Femur (tissue), 1 donor: ENCODE measurements at places on chromosomes 6 and 20.

DNA sequence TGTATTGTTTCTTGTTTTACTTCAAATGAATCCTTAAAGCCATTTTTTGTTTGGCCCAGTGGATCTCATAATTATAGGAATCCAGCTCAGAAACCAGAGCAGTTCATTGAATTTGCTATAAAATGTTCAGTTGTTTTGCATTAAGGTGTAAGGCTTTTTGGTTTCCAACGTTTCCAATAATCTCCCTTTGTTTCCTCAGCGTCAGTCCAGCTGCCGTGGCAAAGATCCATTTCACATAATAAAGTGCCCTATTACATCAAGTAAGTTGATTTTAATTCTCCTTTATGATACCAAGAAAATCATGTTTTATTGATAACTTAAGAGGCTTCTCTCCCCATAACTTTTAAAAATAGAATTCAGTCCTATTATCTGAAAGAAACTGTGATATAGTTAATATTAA is 472.6 kb downstream of the UTRN start:
- no peak for DNase-seq

- DNase-seq = no peak
Observed at GRCh38 chr6:121951918-121952379, 447.5 kb upstream of the HSF2 start.

GRCh38 chr20:51216850-51217249 is 193.9 kb upstream of the KCNG1 start:
- DNase-seq = no peak

GRCh38 chr20:34622821-34623451 is 54.0 kb downstream of the PIGU start:
- DNase-seq = no peak

GRCh38 chr20:59082077-59082740 is 39.6 kb upstream of the PRELID3B start:
- DNase-seq = no peak

GRCh38 chr6:166757232-166758135 is 130.4 kb upstream of the RPS6KA2 start:
- DNase-seq = peak; percentile 30

DNA sequence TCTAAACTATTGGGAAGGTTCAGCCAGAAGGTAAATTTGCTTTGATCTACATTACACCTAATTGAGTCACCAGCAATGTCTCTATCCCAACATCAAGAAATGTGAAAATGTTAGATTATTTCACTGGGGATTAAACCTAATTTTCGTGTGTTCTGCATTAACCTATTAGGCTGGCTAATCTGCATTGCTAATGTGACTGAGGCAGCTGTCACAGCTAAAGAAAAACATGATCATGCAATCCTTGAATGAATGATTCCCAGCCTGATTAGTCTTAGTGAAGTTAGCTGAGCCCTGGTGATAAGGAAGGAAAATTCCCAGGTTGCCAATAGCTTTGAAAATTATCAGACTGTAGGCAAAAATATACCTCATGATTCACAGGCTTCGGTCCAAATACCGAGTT is 135.3 kb downstream of the LINC00237 start:
- no peak for DNase-seq

- no peak for DNase-seq
Observed at GRCh38 chr6:160337301-160337700, 10.9 kb upstream of the SLC22A3 start.

DNA sequence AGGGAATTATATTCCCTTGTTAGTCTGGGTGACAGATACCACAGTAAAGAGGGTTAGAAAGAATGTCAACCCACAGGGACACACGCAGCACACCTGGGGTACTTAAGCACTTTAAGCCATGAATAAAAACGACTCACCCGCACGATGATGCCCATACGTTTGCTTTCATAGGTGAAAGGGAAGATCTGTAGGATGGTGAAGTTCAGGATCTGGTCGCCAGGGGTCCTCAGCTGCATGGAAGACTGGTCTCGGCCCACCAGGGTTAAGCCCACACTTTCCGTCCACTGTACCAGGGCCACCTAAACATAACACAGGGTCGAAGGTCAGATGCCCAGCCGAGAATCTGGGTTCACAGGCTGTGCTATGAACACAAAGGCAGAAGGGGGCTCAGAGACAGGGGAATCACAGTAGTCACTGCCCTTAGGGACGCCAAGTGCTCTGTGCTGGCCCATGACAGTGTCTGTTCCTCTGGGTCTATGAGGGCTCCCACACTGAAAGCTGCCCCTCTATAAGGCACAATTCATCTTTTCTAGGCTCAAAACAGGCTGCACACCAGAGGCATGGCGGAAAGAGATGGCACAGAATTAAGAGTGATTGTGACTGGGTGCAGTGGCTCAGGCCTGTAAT is 96.8 kb upstream of the NFATC2 start:
- DNase-seq = peak; percentile 77

- no peak for DNase-seq
Observed at GRCh38 chr6:166105341-166106075, 62.1 kb downstream of the TBXT start.

DNA sequence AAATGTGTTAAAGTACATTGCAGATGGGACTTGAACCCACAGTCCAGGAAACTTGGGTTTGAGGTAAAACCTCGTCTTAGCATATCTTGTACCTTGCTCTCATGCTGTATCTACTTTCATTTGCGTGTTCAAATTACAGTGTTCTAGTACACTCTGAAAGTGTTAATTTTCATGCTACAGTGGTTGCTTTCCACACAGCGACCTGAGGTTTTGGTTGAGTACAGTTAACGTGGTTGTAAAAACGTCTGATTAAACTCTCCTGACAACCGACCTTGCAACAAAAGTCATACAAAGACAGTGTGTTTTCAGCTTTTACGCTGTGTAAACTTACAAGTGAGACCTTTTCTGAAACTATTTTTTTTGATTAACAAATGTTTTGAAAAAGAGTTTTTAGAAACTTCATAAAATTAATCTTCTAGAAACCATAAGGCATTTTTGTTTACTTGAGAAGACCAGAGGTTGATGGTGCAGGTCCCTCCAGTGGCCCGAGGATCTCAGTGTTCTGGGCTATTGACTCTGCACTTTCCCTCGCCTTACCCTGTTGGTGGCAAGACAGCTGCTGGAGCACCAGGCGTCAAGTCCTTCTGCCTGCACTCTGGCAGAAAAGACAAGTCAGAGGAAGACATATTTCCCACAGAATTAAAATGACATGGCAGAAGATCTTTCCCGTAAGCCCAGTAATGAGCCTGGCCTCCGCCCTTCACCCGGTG is 334.0 kb downstream of the THBS2 start:
- no peak for DNase-seq

GRCh38 chr6:18893540-18894269 is 506.6 kb downstream of the RNF144B start:
- no peak for DNase-seq

DNA sequence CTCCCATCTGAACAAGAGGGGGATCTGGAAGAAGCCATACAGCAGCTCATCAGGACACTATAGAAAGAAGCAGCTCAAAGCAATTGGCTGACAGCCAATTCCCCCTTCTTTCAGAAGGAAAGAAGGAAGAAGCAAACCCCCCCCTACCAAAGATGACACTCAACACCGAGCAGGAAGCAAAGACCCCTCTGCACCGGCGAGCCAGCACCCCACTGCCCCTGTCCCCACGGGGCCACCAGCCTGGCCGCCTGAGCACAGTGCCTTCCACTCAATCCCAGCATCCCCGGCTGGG is 1.2 kb downstream of the REM1 start:
- DNase-seq = no peak

DNA sequence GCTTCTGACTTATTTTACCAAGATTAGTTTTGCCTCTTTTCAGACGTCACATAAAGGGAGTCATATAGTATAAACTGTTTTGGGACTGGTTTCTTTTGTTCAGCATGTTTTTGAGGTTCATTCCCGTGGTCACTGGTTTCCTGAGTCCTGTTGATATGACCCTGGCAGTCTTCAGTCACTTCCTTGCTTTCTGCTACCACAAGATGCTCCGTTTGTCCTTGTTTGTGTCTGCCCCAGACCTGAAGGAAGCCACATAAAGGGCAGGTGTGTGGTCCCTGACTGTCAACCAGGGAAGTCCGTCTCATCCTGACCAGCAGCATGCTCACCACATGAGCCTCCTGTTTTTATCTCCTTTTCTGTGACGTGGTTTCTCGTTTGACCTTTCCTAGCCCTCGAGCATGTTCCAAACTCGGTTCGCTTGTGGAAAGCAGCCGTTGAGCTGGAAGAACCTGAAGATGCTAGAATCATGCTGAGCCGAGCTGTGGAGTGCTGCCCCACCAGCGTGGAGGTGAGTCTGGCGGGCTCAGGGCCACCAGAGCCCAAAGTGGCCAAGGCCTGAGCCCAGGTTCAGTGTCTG is 26.1 kb upstream of the C20orf204 start:
- DNase-seq = no peak

GRCh38 chr6:17870300-17871188 is 116.9 kb downstream of the KIF13A start:
- DNase-seq = no peak

DNA sequence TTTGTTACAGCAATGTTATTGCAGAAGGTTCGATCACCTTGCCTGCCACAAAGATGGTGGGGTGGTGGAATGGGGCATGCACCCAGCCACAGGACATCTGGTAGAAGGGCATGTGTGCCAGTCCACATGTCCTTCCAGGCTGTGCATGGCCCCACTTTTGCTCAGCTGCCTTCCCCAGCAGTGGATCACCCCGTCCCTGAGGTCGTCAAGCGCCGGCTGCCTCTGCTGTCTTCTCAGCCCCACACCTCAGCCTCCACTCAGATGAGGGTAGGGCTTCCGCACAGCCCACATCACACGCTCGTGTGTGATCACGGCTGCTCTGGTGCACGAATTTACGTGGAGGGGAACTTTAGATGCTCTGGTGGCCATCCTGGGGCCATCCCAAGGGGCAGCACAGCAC is 109.5 kb upstream of the PMEPA1 start:
- DNase-seq = no peak

- DNase-seq = no peak
Observed at GRCh38 chr6:55198715-55199114, 24.4 kb downstream of the HCRTR2 start.

GRCh38 chr6:146050168-146050567 is 21.3 kb downstream of the GRM1 start:
- no peak for DNase-seq

DNA sequence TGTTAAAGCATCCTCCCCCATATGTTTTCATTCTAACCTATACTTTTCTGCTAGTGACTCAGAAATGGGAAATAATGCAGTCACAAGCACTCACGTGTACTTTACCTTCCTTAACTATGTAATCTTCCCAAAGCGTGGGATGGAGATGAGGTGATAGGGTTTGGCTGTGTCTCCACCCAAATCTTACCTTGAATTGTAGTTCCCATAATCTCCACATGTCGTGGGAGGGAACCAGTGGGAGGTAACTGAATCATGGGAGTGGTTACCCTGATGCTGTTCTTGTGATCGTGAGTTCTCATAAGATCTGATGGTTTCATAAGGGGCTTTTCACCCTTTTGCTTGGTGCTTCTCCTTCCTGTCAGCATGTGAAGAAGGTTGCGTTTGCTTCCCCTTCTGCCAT is 35.4 kb downstream of the AGPAT4 start:
- no peak for DNase-seq

- DNase-seq = no peak
Observed at GRCh38 chr6:163670336-163670735, 255.8 kb downstream of the QKI start.

DNA sequence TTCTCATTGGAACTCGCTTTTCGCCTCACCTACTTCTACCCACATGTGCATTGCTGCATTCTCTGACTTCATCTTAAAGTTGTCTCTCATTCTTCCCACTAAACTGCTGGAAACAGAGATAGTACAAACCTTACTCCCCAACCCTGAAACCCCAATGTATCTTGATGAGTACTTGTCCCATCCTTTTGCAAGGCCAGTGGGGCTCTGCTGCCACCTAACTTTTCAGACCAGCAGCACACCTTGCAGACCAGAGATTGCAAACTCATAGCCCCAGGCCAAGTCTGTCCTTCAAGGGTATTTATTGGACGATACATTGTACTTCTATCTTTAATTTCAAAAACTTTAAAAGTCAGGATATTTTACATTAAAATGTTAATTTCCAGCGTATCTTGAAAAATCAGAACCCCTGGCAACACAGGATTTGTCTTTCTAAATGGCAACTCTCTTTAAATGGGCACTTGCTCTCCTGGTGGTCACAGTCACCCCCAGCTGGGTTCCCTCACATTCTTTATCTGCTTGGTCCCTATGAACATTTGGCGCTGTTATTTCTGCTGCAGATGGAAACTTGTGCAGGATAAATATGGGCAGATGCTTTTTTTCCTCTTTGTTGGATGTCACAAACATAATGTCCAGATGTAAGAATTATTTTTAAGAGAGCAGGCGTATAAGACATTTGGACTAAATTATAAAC is 83.9 kb downstream of the SOD2 start:
- peak; percentile 57 for DNase-seq

DNA sequence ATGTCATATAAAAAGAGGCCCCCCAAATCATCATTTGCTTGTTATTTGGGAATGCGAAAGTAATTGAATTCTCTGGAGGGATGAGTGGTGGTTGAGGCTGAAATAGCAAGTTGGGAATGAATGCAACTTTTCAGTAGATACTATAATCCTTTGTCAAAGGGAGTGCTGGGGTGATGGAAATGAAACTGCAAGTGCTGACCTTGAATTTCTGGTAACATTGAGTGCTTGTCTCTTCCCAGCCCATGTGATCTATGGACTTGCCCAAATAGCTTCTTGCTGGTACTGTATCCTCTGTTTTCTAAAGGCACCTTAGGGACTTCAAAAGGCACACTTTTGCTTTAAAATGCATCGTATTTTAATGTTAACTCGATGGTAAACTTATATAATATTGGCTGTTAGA is 14.8 kb downstream of the PAQR8 start:
- no peak for DNase-seq

GRCh38 chr6:85660181-85660611 is 17.5 kb upstream of the SYNCRIP start:
- no peak for DNase-seq

DNA sequence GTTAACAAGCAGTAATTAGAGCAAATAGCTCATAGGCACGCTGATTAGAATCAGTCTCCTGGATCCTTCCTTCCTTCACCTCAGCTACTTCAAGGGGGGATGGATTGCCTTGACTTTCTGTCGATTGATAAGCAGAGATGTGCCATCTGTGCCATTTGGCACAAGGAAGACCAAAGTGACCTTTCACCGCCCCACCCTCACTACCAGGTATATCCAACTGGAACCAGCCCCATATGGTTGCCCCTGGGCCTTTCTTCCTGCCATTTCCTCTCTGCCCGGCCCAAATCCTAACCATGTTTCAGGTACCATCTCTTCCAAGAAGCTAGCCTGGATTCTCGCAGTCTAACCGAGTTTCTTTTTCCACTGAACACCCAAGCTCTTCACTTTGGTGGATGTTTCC is 8.7 kb upstream of the CPNE5 start:
- DNase-seq = no peak
